ENCODE measurements at places on chromosomes 13 and 19.

- DNase-seq = no peak
Measured at GRCh38 chr19:4580021-4580901, 20.8 kb upstream of the SEMA6B start.

DNA sequence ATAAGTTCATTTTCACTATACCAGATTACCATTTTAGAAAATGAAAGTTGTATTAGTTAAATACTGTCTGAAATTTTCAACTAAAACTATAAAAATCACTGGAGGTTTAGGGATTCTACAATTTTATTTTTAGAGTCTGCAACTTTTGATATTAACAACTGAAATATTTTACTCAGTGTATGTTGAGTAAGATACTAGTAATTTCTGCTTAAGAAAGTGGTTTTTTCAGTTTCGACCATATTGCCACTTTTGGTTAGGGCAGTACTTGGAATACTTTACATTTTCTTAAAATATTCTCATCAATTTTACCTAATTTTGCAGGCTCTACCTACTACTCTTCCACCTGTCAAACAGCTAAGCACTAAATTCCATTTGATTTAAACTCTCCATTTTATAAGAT, 59.6 kb downstream of the KCNRG start:
- DNase-seq = no peak

GRCh38 chr19:35290381-35291127, 1.4 kb upstream of the MAG start:
- DNase-seq = no peak

- no peak for DNase-seq
Measured at GRCh38 chr19:44163789-44164188, 1.1 kb upstream of the ZNF226 start.

DNA sequence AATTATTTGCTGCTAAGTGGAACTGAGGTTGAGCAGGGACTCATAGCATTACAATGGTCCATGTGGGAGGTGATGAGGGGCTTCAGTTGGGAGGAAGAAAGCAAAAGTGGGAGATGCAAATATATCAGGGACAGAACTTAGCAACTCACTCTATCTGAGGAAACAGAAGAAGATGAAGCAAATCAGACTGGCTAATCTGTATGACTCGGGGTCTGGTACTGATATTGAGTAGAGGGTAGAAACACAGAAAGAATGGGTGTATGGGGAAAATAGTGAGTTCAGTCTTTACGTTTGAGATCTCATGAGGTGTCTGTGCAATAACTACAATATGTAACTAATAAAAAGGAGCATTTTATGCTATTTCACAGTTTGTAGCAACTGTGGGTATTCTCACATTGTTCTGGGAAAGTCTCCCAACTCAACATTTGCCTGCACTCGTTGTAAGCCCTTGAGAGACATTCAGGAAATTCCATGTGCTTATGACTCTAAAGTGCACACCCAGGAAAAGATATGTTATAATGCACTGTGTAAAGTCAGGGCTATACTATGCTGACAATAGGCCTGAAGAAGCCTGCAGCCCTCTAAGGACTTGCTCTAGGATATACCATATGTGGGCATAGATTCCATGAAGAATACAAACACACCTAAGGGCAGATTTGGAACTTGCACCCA, 183.5 kb downstream of the SPRY2 start:
- DNase-seq = no peak

GRCh38 chr19:39483141-39483540, 2.5 kb downstream of the TIMM50 start:
- no peak for DNase-seq

- DNase-seq = no peak
Measured at GRCh38 chr13:75641026-75641425, 4.9 kb downstream of the LMO7 start.

DNA sequence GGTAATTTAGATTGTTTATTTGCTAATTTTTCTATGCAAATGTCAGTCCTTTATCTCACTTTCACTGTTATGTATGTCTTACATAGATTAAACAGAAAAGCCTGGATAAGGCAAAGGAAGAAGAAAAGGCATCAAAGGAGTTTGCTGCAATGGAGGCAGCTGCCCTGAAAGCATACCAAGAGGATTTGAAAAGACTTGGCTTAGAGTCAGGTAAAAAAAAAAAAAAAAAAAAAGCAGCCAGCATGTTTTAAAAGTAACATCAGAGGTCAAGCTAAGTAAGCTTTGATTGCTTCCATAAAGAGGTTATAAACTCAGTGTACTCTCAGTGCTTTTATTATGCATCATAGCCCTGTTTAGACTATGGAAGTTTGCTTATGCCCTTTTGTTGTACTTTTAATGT, 3.8 kb downstream of the WBP4 start:
- no peak for DNase-seq

- DNase-seq = peak; percentile 65
Measured at GRCh38 chr19:5154129-5154798, 185.4 kb downstream of the KDM4B start.

GRCh38 chr19:39413911-39414608, 1.6 kb downstream of the PLEKHG2 start:
- DNase-seq = peak; percentile 81

DNA sequence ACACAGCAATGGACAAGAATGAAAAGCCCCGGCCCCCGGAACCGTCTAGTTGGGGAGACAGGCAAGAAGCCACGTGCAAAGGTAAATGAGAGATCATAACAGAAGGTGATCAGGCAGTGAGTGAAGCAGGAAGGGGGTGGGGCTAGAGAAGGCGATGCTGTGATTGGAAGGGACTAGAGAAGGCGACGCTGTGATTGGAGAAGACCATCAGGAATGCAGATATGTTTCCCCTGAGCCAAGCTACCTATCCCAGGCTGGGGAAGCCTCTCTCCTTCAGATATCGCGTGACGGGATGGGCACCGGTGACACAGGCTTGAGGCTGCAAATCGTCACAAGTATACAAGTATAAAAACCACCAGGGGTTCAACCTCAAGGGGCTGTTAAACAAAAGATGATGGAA, 21.8 kb downstream of the DCAF15 start:
- no peak for DNase-seq

GRCh38 chr19:27793128-27793643, 1419.8 kb downstream of the UQCRFS1 start:
- peak; percentile 84 for DNase-seq

DNA sequence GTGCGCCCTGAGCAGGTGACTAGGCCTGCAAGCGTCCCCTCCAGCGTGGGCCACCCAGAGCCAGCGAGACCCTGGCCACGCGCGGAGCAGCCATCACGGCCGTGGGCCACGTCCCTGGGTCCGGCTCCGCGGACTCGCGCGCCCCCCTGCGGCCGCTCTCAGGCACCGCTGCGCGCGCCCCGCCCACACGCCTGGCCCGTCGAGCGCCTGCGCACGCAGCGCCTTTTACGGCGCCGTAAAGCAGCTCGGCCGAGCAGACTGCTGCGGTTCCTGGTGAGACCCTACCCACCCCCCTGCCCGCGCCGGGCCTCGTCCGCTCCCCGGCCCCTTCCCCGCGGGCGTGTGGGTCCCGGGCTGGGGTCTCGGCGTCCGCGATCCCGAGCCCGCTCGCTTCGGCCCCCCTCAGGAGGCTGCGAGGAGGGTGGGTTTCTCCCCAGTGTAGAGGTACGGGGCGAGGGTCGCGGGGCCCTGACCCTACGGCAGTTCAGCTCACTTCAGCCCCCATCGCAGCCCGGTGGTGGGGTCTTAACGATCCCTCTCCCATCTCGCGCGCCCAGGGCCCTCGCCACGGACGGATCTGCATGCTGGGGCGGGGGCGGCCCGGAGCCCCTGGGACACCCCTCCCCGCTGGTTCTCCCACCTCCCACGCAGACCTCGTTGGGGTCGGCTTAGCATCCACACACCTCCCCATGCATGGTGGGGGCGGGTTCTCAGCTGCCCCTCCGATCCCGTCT, at the start of gene TRAPPC5:
TSS of gene TRAPPC5 (plus strand) at position 228 of the 734 bp plus-strand sequence. CDS start 1,421 bp downstream, outside the sequence.
- DNase-seq = peak; percentile 89

- DNase-seq = no peak
Measured at GRCh38 chr19:39190768-39191167, 6.0 kb upstream of the NCCRP1 start.

DNA sequence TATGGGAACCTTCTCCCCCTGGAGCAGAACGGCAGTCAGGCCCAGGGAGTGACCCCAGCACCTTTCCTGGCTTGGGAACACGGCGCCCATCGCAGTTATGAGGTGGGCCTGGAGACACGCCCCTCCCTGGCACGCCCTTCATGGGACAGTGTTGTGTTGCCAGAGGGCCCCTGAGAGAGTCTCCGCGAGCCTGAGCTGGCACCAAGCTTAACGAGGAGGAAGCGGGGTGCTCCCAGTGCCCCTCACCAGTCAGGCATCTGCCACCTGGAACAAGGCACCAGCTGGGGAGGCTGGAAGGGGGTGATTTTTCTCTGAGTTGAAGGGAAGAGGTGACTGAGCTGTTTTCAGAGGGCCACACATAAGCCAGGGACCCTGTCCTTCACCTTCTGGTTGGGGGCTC, 180.6 kb downstream of the KDM4B start:
- no peak for DNase-seq

GRCh38 chr13:108895220-108895704, 265.9 kb downstream of the MYO16 start:
- DNase-seq = no peak

- DNase-seq = no peak
Measured at GRCh38 chr19:55479045-55479444, 2.6 kb downstream of the ZNF628 start.

DNA sequence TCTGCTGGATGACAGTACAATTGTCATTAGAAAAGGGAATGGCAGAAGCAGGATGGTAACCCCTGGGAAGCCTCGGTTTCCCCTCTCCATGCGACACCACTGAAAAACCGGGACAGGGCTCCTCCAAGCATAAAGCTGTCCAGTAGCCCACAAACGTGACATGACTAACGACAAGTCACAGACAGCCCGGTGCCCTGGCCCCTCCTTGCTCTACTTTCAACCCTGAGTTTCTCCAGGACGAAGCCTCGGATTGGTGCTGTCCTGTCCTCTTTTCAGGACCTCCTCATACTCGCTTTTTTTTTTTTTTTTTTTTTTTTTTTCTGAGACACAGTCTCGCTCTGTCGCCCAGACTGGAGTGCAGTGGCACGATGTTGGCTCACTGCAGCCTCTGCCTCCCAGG, 16.3 kb downstream of the DPP9 start:
- DNase-seq = no peak

DNA sequence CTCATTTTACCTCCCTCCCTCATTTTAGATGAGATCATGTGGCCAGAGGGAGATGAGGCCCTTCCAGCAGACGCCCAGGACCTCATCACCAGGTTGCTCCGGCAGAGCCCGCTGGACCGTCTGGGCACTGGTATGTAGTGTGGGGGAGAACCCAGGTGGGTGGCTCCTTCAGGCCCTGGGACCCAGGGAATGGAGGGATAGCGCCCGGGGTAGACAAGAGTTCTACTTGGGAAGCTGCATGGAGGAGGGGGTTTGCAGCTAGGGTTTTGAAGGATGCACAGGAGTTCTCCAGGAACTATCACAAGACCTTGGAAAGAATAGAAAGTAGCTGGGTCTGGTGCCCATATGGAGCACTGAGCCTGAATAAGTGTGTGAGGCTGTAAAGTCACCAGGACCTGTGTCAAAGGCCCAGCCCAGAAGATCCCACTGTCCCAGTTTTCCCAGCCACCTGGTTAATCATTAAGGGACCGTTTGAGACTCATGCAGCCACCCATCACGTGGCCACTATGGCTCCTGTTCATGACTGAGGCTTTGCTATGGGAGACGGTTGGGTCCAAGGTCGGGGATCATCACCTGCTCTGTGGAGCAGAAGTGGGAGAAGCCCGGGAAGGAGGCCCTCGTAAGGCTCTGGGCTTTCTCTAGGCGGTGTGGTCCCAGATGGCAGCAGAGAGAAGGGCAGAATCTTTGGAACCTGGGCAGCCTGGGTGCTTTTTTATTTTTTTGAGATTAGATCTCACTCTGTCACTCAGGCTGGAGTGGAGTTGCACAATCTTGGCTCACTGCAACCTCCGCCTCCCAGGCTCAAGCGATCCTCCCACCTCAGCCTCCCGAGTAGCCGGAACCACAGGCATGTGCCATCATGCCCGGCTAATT, 17.0 kb upstream of the PIK3R2 start:
- DNase-seq = no peak

DNA sequence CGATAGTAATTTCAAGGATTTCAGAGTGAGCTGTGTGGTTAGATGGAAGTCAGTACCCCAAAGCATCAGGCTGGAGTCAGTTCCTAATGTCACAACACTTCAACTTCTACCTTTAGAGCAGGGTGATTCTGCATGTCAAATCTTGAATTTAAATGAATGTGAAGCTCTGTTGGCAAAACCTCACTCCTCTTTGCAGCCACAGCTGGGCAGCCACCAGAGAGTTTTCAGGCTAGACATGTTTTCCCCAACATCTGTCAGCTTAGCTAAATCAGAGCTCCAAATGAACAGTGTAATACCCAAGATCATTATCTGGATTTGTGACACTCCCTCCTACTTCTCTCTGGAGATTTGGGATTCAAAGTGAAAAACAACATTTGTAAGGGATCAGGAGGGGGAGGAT, 33.7 kb upstream of the OLFM4 start:
- DNase-seq = no peak

DNA sequence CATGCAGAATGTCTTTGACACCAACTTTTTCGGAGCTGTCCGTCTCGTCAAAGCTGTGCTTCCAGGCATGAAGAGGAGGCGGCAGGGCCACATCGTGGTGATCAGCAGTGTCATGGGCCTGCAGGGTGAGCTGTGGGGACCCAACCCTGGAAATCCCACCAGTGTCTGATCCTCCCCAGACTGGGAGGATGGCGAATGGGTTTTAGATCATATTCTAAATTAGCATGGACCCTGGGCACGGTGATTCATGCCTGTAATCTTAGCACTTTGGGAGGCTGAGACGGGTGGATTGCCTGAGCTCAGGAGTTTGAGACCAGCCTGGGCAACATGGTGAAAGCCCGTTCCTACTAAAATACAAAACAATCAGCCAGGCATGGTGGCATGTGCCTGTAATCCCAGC, 5.5 kb downstream of the RDH8 start:
- no peak for DNase-seq

DNA sequence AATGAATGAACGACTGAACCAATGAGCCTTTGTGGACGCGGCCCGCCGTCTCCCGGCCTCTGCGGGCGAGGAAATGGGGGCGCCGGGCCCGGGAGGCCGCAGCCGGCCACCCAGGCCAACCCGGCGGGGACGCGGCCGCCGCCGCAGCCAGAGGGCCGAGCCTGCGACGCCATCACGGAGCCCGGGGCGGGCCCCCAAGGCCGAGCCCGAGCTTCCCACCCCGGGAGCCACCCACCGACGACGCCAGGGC, 216 bp downstream of the SUGP2 start:
- no peak for DNase-seq

GRCh38 chr19:48991873-48992580, 1.1 kb downstream of the GYS1 start:
- peak; percentile 88 for DNase-seq

DNA sequence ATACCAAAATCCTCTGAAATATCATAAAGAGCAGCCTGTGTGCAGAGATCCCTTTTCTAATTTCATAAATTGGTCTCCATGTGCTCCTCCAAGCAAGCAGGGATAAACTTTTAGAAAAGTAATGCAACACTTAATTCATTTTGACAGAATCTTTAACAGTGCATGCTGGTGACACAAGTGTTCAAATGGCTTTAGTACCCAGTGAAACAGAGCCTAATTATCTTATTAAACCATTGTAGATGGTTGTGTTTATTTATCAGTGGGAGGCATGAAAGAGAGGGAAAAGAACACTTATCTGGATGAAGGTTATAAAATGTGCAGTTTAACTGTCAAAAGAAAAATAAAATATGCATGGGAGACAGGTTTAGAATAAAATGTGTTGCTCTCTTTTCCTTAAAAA, 945.0 kb upstream of the PCDH20 start:
- no peak for DNase-seq

- no peak for DNase-seq
Measured at GRCh38 chr19:14576363-14576762, 4.5 kb upstream of the NDUFB7 start.
